CD8-positive, alpha-beta T cell (primary cell): ENCODE measurements at places on chromosomes 16 and 17.
A peak's percentile ranks its signal among the peaks of the same experiment; 100 is the strongest.

- peak; percentile 81 for DNase-seq
Observed at GRCh38 chr17:77475016-77475976, 334.5 kb downstream of the SEC14L1 start.

- DNase-seq: no peak
Observed at GRCh38 chr17:30236766-30237165, 1.3 kb upstream of the SLC6A4 start.

DNA sequence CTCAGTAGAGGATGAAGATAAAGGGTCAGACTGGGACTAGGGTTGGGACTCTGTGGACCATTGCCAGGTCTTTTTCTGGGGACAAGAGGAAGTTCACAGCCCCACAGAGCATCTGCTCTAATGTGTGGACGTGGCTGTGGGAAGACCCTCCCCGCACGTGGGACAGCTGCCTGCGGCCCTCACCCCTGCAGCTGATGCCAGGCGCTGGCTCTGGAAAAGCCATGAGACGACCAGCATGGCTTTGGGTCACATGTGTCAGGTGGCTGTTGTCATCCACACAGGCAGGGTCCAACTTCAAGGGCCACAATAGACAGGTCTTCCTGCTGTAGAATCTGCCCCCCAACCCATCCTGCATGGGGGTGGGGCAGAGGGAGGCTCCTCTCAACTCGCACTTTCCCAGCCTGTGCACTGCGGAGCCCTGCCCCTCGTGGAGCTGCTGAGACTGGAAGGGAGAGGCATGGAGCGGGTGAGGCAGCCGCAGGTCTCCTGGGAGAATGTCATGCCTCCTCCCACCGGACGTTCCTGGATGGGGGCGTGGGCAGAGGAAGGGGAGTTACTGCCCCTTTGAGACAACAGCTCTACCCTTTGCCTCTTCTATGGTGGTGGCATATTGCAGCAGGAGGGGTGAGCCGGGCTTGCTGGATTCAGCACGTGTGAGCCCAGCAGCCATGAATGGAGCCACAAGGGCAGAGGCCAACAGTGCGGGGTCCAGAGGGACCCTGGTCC is 53.4 kb downstream of the PIMREG start:
- no peak for DNase-seq

DNA sequence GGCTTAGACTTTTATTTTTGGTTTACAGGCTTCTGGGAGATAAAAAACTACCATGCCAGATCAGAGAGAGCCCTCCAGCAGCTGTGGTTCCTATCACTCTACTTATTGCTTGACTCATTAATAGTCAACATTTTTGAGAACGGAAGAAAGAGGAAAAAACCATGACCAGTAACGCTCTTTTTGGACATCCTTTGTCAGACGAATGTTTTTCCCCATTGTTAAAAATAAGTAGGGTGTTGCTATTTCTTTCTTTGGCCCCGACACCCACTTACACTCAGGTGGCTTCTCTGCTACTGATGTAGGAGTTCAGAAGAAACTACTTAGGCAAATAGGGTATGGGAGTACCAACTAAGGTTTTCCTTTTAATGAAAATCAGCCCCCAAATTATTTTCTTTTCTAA is 27.5 kb downstream of the TVP23A start:
- DNase-seq: no peak

DNA sequence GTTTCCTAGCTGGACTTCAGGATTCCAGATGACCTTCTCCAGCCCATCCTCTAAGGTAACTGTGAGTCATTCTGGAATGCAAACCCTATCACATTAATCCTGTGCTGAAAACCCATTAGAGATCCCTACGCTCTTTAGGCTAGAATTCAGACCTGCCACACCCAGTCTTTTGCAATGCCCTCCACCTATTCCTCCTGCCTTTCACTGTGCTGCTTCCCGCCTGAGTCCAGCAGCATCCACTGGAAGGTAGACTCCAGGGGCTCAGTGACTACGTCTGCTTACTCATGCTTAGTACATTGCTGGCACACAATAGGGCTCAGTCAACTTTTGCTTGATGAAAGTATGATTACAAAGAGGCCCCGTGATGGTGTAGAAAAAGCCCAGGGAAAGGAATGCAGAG is 121.1 kb downstream of the SPACA3 start:
- DNase-seq: no peak

- DNase-seq: no peak
Observed at GRCh38 chr17:66692421-66692690, 142.6 kb upstream of the CACNG5 start.

DNA sequence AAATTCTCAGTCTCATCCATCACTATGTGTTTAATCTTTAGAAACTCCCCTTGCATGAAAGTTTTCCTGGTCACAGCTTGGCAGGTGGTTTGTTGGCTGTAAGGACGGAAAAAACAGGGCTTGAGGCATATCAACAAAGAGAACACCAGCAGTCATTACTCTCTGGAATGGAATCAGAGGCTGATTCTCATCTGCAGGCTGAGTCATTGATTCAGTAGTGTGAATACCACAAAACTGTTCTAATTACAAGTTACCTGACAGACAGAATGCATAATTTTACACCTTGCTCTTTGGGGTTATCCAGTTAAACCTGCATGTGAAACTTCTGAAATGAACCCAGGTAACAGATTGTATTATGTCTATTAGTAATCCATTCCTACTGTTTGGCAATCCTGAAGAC is 11.5 kb upstream of the SLFN12L start:
- DNase-seq: no peak

DNA sequence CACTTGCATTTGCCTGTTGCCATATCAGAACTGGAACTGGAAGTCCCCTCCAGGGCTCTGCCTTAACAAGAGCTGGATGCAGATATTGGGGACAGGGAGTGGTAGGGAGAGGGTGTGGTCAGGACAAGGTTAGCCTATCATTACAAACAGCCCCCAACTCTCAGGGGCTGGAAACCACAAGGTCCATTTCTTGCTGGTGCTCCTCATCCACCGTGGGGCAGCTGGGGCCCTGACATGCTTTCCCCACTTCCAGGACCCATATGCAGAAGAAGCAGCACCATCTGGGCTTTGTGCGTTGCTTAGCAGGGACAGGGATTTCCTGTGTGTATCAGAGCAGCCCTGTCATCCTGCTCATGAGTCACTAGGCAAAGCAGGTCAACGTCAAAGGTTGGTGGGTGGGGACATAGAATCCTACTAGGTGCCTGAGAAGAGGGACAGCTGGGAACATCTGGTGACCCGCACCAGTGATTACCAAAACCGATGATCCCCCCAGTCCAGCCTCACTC is 26.9 kb downstream of the RGS9 start:
- DNase-seq: peak; percentile 22

DNA sequence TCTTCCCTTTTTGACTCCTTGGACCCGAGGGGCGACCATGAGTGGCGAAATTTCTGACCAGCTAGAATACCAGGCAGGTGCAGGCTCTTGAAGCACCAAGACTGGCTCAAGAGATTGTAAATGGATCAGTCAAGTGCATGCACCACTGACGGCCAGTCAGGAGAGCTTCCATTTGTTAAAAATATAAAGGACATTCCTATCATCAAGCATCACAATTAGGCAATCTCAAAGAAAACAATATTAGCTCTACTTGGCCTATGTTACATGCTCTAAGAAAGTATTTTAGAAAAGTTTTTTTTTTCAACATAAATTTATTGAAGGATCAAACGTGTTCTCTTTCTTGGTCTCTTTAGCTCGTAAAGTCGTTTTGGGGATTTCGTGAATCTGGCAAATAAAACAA is 1.5 kb upstream of the PRKCA start:
- DNase-seq: no peak

DNA sequence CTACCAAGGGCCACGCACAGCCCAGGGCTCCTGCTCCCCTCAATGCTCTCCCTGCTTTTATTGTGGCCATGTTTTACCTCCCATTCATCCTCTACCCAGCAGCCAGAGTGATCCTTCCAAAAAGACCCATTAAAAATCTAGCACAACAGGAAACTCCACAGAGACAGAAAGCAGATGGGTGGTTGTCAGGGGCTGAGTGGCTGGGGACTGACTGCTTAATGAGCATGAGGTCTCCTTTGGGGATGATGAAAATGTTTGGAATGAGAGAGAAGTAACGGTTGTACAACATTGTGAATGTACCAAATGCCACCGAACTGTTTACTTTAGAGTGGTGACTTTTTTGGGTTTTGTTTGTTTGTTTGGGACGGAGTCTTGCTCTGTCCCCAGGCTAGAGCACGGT is 107.4 kb downstream of the GAS7 start:
- no peak for DNase-seq

DNA sequence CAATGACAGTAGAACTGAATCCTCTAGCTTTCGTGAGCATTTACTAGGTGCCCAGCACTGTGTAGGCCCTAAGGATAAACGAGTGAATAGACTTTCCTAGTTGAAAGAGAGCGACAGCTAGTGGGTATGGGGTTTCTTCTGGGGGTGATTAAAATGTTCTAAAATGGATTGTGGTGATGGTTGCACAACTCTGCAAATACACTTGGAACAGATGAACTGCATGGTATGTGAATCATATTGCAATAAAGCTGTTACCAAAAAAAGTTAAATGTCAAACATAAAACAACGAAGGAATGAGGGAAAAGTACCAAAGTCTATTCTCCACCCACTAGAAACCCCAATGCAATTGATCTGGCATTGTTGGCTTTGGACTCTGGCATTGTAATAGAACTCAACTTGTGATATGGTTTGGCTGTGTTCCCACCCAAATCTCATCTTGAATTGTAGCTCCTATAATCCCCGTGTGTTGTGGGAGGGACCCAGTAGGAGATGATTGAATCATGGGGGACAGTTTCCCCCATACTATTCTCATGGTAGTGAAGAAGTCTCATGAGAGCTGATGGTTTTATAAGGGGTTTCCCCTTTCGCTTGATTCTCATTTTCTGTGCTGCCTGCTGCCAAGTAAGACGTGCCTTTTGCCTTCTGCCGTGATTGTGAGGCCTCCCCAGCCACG is 70.5 kb downstream of the MARF1 start:
- no peak for DNase-seq

DNA sequence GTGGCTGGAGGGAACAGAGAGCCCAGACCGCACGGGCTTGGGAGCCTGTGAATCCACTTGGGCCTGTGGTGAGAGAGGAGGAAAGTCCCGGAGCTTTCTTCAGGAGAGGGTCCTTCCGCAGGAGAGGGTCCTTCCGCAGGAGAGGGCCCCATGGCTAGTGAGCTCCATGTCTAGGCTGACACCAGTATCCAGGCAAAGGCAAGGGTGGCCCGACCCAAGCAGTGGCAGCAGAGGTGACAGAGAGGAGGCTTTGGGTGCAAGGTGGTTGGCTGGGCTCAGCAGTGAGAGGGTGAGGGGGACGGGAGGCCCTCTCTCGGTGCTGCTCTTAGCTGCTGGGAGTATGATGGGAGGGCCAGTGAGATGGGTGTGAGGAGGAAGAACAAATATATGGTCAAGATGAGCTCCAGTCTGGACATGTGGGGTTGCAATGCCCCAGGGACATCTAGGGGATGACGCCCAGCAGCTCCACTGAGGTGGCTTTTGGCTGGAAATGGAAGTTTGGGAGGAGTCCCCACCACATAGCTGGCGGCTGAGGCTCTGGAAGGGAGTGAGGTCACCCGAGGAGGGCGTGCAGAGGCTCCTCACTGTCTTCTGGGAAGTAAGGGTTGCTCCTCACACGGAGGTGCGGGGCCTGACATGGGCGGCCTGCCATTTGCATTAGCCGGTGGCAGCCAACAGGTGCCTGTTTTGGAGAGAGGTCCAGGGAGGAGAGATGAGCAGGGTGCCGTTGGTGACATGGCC is 2.3 kb upstream of the HSD3B7 start:
- DNase-seq: no peak

GRCh38 chr17:19573075-19573474 is 39.4 kb downstream of the SLC47A1 start:
- no peak for DNase-seq

- DNase-seq: no peak
Observed at GRCh38 chr17:41625602-41626001, 1.2 kb upstream of the KRT17 start.

- no peak for DNase-seq
Observed at GRCh38 chr16:4089811-4090301, 26.4 kb downstream of the ADCY9 start.

GRCh38 chr17:15121426-15121825 is 143.7 kb downstream of the PMP22 start:
- no peak for DNase-seq

DNA sequence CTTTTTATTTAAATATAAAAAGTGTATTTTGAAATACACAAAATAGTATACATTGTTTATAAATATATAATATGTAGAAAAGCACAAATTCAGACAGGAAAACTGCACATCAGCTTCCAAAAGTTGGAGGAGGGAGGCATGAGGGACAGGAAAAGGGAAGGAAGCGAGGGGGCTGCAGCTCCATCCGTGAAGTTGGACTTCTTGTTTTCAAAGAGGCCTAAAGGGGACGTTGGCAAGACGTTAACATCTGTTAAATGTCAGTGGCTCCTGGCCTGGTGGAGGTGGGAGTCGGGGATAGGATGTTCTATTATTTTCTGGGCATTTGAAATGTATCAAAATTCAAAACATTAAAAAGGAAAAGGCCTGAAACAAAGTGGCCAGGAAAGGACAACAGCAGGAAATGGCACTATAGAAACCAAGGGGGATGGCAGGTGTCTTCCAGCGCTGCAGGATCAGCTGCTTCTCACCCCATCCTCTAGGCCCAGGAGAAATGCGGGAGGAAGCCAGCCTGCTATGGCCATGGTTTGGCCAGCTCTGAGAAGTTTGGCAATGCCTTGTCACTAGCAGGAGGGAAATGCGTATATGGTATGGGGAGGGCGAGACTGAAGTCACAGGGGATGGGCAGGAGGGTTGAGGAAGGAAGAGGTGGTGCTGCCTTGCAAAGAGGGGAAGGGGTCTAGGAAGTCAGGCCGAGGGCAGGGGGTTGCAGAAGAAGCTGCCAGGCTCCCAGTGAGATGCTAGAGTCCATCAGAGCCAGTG is 6.4 kb downstream of the CMTM2 start:
- no peak for DNase-seq
